Activated T-helper 9 cell treated with anti-CD3 and anti-CD28 coated beads, Interleukin-2, amount 50 U/mL, for 16 hours (primary cell): ENCODE measurements at places on chromosomes 16 and 17.

GRCh38 chr16:87931504-87931903, 4.8 kb downstream of the CA5A start:
- DNase-seq, result no peak

- DNase-seq, result no peak
These were observed 14.1 kb downstream of the FLYWCH2 start for GRCh38 chr16:2897110-2897509.

- DNase-seq, result no peak
These were observed 1.4 kb upstream of the AOC3 start for GRCh38 chr17:42849451-42850181.

DNA sequence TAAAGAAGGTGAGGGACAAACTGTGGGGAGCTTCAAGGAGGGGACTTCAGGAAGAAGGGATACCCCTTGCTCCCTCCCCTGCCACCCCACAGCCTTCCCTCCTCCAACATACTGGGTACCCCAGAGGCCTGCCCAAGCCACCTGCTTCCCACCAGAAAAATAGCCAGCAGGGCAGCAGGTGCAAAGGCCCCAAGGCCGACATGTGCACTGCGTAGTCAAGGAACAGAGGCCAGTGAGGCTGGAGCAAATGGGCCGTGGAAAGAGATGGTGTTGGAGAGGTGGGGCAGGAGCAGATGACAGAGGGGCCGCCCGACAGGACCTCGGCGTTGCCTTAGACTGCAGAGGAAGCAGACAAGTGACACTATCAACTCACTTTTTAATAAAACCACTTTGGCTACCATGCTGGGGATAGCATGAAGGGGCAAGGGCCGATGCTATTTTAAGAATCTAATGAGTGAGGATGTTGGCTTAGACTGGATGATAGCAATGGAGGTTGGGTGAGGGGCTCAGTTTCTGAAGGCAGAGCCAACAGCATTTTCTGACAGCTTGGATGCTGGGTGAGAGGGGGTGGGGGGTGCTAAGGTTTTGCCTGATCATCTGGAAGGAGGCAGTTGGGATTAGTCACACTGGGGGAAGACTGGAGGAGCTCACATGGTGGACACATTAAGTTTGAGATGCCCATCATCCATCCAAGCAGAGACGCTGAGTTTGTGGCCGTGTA, 72.8 kb upstream of the TOB1 start:
- DNase-seq, result no peak

DNA sequence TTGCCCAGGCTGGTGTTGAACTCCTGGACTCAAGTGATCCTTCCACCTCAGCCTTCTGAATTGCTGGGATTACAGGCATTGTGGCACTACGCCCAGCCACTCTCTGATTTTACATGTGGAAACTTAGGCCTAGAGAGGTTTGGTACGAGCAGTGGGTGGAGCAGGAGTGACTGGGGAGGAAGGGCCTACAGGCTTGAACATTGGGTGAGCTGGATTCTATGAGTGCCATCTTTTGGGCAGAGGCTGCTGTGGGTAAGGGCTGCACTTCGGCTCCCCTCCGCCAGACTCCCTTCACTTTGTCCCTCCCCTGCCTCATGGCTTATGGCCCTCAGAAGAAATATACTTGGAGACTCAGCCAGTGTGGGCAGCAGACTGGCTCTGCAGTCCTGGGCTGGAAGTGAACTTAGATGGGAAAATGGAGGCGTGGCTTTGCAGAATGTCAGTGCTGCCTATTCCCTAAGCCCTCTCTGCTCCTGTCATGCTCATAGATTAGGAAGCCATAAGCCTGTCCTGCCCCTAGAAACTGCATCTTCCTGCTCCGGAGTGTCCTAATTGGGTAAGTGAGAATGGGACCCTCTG, 9.5 kb upstream of the MRC2 start:
- DNase-seq, result no peak

GRCh38 chr16:69123910-69124309, 8.5 kb downstream of the CHTF8 start:
- peak; percentile 42 for DNase-seq

GRCh38 chr16:84592718-84593117, 25.2 kb downstream of the COTL1 start:
- DNase-seq, result no peak

DNA sequence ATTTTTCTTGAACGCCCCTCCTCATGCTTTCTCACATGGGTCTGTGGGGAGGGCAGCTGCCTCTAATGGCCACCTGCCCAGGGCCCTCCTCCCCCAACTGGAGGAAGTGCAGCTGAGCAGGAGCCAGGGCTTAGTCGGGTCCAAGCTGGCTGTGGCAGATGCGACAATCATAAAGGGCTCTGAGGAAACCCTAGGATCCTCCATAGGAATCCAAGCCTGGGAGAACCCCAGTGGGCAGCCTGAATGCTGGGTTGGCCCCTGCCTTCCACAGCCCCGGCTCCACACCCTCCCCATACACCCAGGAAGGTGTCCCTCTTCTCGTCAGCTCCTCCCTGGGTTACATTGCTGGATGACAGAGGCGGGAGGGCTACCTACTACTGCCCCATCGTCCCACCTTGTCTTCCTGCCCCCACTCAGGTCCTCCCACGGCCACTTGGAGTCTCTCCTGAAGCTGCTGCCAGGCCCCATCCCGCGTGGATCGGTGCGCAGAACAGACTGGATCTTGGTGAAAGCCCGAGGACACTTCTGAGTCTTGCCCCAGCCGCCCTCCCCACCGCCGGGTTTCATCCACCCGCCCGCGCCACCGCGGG, 15.6 kb upstream of the CBFB start:
- DNase-seq, result no peak

GRCh38 chr17:43467981-43468581, 15.7 kb upstream of the DHX8 start:
- no peak for DNase-seq

DNA sequence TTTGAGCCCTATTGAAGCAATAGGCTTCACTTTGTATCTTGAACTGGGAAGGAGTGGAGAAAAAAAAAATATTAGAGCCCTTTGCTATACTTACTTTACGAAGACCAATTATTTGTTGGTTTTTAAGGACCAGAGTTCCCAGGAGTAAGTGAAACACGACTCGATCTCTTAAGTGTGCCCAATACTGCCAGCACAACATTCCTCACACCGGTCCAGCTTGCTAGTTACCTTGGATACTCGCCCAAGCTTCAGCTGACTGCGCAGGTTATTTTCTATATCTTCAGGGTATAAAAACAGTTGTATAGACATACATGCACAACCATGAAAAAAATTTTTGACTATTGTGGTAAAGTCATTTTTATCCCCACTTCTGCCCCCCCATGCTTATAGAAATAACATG, 72.1 kb downstream of the RPTOR start:
- no peak for DNase-seq

- DNase-seq, result no peak
These were observed 46.8 kb upstream of the BCAR1 start for GRCh38 chr16:75298267-75298666.

GRCh38 chr16:82954224-82954929, 327.6 kb downstream of the CDH13 start:
- no peak for DNase-seq

GRCh38 chr16:67236563-67237395, 9.8 kb downstream of the TMEM208 start:
- DNase-seq, result peak; percentile 66

- DNase-seq, result no peak
These were observed 77.4 kb upstream of the SMIM36 start for GRCh38 chr17:55588446-55589242.

DNA sequence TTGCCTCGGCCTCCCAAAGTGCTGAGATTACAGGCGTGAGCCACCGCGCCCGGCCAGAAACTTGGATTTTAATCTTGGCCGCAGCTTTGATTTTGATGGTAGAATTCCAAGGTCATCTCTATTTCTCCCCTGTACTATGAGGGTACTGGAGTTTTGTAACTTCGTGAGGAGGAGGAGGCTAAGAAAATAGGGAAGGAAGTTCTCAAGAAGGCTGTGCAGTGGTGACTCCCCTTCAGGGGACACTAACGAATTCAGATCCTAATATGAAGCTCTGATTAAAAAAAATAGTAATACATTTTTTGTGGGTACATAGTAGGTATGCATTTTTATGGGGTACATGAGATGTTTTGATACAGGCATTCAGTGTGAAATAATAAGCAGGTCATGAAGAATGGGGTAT, 55.9 kb downstream of the LDHD start:
- DNase-seq, result no peak

GRCh38 chr17:16283705-16284104, 66.7 kb downstream of the PIGL start:
- no peak for DNase-seq

- DNase-seq, result no peak
These were observed 83.4 kb downstream of the HIC1 start for GRCh38 chr17:2138318-2138717.

- no peak for DNase-seq
These were observed 22.7 kb downstream of the LCMT1 start for GRCh38 chr16:25134166-25134700.

DNA sequence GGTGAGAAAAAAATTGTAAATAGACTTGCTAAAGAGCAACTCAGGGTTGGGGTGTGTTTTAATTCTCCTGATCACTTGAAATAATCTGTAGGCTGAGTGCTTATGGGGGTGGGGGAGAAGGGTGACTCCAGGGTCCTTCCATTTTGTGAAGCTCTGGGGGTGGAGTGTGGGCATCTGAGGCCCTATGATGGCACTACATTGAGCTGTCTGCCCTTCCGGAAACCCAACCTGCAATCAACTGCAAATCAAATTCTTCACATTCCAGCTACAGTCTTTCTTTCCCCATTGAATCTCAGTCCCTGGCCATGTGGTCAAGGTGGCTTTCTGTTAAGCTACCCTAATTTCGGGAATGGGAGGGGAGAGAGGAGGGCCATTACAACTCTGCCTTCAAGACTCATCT, 6.0 kb upstream of the CDC6 start:
- DNase-seq, result no peak

- no peak for DNase-seq
These were observed 75.5 kb upstream of the MED9 start for GRCh38 chr17:17401271-17401781.

DNA sequence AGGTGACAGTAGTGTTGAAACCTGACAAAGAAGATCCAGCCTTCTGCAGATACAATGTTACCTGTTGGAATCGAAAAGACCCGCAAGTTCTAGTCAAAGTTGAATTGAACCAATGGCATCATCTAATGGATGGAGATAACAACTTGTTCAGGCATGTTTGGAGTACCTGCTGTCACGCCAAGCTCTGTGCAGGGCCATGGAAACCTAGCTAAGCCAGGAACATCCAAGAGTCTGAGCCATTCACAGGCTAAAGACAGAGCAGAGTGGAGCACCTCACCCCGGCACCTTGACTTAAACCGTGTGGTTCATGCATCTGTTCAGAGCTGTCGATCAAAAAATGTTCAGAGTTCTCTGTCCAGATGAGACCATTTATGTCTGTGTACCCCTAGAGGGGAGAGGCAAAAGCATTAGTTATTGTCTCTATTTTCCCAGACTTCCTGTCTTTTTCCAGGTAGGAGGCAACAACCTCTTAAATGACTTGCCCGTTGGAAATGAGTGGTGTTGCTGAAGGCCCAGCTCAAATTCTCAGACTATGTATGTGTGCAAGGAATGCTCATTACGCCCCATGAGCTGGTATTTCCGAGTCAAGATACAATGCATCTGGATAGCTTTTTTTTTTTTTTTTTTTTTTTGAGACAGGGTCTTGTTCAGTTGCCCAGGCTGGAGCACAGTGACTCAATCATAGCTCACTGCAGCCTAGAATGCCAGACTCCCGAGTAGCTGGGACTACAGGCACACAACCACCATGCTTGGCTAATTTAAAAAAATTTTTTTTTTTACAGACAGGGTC, 44.9 kb upstream of the XYLT1 start:
- DNase-seq, result no peak

- DNase-seq, result no peak
These were observed 101.9 kb upstream of the HSBP1 start for GRCh38 chr16:83705856-83706255.

DNA sequence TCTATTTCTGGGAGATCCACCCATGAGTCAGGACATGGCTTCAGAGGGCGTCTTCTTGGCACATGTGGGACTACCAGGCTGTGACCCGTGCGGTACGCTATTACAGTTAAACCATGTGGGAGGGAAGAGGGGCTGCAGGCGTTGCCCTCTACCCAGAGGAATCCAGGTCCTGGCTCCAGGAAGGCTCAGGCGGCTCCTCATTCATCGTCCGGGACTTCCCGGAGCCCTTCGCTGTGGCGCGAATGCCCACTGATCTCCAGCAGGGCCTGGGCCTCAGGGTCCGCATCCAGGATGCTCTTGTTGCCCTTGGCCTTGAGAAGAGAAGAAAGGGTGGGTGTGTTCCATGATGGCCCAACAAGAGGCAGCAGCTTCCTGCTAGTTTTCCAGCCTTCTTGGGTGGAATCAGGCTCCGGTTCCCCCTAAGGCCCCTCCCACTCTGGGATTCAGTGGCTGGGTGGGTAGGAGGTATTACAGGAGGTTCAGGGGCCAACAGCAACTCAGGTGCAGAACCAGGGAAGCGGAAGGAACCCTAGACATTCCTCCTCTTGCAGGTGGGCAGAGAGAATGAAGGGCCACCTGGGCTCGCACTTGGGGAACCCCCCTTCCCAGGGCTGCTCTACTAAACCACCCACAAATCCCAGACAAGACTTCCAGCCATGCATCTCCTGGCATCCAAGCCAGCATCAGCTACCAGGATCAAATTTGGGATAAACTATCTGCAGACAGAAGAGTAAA, 24.6 kb downstream of the MEAK7 start:
- no peak for DNase-seq

- no peak for DNase-seq
These were observed 778.6 kb downstream of the CDH11 start for GRCh38 chr16:64343061-64343819.

- no peak for DNase-seq
These were observed at the start of gene NEUROD2 for GRCh38 chr17:39607851-39608130. NEUROD2 (minus strand) TSS chr17:39607920; CDS start chr17:39606599, 1,321 bp downstream.

DNA sequence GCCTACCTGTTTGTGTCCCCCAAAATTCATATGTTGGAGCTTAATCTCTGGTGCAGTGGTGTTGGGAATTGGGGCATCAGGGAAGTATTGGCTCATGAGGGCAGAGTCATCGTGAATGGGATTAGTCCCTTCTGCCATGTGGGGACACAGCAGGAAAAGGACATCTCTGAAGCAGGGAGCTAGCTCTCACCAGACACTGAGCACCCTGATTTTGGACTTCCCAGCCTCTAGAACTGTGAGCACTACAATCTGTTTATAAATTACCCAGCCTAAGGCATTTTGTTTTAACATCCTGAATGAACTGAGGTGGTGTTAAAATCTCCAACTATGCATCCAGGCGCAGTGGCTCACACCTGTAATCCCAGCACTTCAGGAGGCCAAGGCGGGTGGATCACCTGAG, 206.0 kb downstream of the SEC14L1 start:
- no peak for DNase-seq

- no peak for DNase-seq
These were observed 14.8 kb upstream of the GFOD2 start for GRCh38 chr16:67733734-67734470.

DNA sequence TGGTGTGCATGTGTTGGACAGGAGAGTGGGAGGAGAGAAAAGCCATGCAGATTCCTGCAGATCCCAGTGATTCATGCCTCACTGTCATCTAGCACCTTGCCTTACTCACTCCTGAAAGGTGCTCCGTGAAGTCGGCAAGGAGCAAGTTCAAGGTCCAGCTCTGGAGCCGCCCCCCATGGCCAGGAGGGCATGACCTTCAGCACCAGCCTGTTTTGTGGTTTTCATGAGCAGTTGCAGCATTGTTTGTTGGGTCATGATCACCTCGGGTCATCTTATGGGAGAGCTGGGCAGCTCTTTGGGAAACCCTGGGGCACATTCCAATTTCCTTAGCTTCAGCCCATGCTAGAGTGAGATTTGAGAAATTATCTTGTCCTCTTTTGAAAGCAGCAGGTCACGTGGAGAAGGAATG, 137.5 kb upstream of the IRX3 start:
- no peak for DNase-seq
